ENCODE measurements at places on chromosomes 2 and 18. TPM values are rescaled to one million over a fixed set of nuclear protein-coding genes. Genes with fewer than 3 reads are reported as not detected.
A peak's percentile ranks its signal among the peaks of the same experiment; 100 is the strongest.

The C2orf15 gene
- 1.8 TPM for total RNA-seq

The RNU2-63P gene
- not detected for total RNA-seq

The SMYD1 gene
- total RNA-seq, result not detected

DNA sequence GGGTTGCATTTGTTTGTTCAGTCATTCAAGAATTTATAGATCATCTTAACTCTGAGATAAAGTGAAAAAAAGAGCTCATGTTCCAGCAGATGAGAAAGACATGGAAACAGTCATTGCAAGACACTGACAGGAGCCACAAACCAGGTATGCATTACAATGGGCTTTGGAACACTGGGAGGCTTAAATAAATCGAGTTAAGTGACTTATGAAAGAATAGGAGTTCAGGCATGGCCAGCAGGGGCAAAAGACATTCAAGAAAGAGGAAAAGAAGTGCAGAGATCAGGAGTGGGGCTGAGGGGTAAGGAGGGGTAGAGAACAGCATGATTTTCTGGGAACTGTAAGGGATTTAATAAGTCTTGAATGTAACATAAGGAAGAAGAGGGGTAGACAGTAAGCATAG lies 121.2 kb upstream of the EPC2 start:
- no peak for DNase-seq

- DNase-seq, result no peak
Measured at GRCh38 chr2:39435234-39435633, 1.9 kb downstream of the MAP4K3 start.

GRCh38 chr2:200156166-200156835 lies 150.2 kb upstream of the SPATS2L start:
- peak; percentile 32 for DNase-seq

GRCh38 chr18:23306822-23307221 lies 146.3 kb upstream of the RIOK3 start:
- no peak for DNase-seq

DNA sequence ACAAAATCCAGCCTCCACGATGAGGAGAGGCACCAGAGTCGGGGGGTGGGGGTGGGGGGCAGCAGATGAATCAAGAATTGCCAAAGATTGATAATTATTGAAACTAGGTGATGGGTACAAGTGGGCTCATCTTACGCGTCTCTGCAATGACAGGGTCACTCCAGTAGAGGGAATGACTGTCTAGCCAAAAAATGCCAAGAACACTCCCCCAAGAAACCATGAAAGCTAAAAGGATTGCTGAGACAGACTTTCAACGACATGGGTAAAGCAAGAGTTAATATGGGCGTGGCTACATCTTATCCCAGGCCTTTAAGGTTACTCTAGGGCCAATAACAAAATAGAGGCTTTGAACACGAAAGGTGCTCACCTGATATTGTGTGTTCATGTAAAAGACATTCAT lies 86.5 kb downstream of the STK39 start:
- no peak for DNase-seq
